T-cell (primary cell): ENCODE measurements at places on chromosomes 16 and 17.
A peak's percentile ranks its signal among the peaks of the same experiment; 100 is the strongest.

DNA sequence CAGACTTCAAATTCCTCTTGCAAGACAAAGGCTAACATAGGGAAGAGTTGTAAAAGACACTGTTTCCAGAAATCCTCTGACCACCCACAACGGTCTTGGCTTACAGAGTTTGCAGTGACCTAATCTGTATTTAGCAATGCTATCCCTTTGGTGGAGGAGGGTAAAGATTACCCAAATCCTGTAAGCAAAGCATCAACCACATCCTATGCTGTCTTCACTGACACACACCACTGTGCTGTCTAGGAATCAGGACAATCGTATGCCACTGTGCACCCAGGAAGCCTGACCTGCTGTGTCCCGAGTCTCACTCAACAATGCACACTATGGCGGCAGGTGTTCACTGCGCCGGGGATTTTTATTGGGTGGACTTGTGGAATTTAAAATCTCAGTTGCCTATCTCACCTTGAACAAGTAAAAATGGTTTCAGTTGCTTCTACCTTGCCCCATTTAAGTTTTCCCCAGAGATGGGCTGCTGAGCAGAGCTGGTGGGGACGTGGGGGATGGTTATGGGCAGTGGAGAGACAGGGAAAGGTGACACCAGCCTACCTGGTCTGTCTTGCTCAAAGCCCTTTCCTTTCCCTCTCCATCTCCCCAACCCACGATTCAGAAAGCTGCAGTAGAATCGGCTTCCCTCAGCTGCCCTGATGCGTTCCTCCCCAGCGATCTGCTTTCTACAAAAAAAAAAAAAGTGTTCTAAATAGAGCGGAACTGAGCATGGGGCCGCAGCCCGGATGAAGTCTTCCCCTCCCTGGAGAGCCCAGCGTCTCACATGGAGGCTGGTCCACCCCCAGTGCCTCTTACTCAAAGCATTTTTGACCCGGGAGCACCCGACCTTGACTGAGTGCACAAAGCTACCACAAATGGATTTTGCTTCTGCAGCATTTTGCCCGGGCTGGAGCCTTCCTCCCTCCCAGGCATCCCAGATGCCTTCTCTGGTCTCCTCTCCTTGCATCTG is 271.5 kb downstream of the SOX9 start:
- DNase-seq = no peak

- no peak for DNase-seq
These were observed 116.2 kb downstream of the CDH11 start for GRCh38 chr16:65005696-65006095.

GRCh38 chr16:21076186-21076883 is 74.3 kb downstream of the DNAH3 start:
- no peak for DNase-seq

DNA sequence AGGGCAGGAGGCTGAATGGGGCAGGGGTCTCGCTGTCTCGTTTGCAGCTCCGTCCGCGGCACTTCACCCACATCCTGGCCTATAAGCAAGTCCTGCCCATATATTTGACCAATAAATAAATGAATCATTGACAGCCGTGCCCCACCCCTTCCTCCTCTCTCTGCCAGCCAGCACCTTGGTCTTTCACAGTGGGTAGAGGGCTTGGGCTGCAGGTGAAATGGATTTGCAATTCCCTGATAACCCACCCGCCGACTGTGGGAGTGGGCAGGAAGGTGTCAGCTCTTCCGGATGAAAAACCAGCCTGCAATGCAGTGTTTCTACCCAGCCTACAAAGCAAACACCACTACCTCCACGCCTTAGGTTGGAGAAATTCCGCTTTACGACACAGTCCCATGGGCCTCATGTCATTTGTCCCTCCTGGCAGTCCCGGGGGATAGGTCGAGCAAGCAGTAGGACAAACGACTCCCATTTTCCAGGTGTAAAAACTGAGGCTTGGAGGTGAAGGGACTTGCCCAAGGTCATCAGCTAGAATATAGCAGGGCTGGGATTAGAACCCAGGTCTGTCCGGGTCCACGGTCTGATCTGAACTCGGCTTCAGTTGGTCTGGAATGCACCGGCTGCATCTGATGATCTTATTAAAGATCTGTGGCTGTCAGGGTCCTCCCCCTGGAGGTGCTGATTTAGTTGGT is 79.0 kb downstream of the ABCC1 start:
- DNase-seq = no peak

GRCh38 chr17:74599023-74599399 is 6.9 kb upstream of the CD300LD start:
- no peak for DNase-seq

- no peak for DNase-seq
These were observed 46.9 kb downstream of the TK2 start for GRCh38 chr16:66503030-66503429.

DNA sequence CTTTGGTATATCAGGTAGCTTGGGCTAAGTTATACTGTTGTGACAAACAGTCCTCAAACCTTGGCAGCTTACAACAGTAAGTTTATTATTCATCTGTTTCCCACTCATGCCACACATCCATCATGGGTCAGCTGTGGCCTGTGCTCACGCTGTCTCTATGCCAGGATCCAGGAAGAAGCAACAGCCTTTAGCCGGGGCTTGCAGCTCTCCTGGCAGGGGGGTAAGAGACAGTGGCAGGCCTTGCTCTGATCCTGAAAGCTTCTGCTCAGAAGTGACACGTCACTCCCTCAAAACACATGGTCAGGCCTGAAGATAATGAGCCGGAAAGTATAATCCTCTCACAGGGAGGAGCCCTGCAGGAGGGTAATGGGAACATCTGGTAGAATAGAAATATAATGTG is 377.6 kb downstream of the CPPED1 start:
- no peak for DNase-seq

DNA sequence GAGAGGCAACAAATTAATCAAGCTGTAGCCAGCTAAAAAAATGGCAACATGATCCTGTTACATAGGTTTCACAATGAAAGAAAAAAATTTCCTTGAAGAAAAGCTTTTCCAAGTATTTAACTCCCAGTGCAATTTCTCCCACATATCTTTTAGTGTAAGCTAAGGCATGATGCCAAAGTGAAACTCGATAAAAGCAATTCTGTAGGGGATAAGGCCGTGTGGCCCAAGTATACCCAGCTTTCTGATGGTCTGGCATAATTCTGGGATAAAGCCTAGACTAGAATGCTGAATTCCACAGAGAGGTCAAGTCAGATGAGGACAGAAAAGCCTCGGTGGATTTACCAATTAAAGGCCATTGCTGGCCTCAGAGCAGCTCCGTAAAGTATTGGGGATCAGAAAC is 36.2 kb downstream of the CTCF start:
- no peak for DNase-seq

GRCh38 chr16:19837331-19837980 is 47.2 kb downstream of the GPRC5B start:
- no peak for DNase-seq

DNA sequence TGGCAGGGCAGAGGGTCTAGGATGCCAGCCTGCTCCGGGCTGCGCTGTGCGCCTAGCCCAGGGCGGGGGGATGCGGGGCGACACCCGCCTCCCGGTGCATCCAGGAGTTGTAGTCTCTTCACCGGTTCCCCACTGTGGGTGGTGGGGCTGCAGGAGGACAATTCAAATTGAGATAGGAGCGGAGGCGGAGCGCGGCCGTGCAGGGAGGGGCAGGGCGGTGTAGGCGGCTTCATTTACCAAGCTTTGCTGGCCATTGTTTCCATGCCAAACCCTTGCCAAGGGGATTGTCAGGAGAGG is 2047.4 kb downstream of the TP53TG3F start:
- no peak for DNase-seq

- DNase-seq = no peak
These were observed 291.1 kb upstream of the IRX3 start for GRCh38 chr16:54577651-54578128.

GRCh38 chr17:28169621-28170349 is 127.3 kb downstream of the NLK start:
- no peak for DNase-seq

DNA sequence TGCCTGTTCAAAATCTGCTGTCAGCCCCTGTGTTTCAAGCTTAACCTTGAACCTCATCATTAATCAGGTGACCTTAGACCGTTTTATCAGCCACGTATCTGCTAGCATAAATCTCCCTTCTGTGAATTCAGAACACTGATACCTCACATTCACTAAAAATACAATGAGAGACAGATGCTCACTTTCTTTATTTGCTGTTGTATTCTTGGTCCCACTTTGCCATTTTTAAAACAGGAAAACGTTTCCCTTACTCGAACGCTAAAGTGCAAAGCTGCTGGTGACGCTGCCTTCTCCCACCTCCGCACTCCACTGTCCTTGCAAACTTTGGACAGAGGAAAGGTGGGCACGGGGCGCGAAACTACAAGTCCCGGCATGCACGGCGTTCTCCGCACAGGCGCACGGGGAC is 220 bp upstream of the ARHGAP44 start:
- DNase-seq = no peak

GRCh38 chr17:60675997-60676396 is 1.7 kb upstream of the BCAS3 start:
- no peak for DNase-seq

DNA sequence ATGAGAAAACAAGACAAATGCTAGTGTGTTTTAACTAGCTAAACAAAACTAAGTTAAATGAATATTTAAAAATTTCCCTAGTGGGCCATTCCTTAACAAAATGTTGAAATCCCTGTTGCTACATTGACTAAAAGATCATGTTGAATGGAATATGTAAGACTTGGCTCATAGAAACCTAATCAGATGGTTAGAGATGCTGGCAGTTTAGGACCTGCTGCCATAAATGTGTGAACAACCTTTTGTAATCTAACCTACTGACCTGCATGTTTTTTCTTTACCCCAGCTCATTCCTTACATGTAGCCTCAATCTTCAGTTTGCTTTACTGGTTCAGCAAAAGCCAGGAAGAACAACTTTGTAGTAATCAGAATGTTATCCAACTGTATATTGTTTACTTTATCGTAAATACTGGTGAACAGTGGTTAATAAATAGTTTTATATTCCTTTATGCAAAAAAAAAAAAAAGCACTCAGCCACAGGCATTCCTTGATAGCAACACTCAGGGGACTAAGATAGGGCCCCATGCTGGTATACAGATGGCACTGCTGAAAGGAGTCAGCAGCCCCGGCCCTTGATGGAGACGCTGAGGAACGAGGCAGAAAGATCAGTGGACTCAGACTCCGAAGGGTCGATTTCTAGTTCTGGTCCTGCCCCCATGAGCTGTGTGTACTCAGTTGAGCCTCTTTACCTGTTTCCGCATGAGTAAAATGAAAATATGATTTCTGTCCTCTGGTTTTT is 78.2 kb downstream of the MARF1 start:
- DNase-seq = no peak

GRCh38 chr16:3254309-3254708 is 2.1 kb downstream of the MEFV start:
- no peak for DNase-seq

DNA sequence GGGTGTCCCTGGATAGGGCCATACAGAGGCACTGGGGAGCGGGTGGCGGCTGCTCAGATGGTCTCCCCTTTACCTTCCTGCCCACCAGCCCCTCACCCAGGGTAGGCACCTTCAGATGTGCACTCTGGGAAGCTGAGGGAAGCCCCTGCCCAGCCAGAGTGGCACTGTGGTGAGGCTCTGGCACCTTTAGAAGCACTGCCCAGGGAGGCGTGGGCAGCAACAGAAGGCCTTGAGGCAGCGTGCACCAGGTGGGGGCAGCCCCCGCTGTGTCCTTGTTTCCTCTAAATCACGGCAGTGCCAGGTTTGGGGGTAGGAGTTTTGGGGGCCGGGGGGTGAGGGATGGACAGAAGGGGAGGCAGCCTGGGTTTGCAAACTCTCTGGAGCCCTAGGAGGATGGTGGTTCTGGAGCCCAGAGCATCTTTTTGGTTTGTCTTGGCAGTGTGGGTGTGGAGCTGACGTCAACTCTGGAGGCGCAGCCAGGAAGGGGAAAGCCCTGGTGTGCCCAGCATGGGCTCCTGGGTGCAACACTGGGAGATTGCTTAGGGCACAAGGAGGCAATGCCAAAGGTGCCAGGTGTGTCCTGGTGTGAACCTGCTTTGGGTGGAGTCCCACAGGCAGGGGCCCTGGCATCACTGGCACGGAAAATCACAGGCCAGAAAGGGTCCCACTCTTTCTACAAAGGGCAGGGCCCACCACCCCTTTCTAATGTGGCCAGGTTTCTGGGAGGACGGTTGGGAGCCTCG is 23.1 kb upstream of the CDC42EP4 start:
- DNase-seq = no peak

DNA sequence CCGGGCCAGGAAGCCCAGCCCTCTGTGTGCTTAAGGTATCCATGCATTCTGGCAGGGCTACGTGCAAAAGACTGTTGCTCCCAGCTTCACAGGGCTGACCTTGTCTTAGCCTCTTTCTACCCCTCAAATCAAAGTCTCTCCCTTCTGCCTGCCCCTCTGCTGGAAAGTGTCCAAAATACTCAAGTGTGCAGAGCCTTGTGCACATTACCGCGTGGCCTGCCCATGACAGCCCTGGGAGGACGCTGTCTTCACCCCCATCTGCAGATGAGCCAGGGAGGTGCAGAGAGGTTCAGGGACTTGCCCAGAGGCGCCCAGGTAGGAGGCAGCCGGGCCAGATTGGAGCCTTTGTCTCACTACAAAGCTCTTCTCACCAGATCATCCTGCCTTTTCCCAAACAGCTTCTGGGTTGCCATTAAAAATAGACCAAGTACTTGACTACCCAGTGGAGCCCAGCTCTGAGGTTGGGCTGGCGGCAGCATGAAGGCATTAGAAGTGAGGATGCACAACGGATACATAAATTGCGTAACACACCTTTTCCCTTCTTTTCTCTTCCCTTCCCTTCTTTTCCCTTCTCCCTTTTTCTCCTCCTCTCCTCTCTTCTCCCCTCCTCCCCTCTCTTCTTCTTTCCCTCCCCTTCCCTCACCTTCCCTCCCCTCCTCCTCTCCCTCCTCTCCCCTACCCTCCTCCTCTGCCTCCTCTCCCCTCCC is 3.5 kb downstream of the CACNG4 start:
- no peak for DNase-seq

DNA sequence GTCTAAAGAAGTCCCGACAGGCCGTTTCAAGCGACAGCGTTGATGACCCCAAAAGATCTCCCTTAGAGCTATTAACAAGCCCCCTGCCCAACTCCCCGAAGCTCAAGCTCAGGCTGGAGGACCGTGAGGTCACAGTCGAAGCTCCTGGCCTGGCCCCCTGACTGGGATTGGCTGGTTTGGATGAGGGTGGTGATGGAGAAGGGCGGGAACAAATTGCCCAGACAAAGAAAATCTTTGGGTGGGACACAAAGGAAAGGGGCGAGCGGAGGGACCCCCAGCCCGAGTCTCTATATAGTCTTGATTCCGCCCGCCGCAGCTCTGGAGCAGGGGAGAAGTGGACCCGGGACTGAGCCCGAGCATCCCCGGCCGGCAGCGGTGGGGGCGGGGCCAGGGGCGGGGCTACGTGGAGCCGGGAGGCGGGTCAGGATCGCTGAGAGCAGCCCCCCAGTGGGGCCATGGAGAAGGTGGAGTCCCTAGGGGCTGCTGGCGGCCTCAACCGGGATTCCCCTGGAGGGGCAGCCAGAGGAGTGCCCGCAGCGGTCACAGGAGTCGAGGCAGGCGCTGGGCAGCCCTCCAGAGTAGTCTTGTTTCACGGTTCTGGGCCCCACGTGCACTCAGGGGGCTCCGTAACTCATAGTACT is 982 bp upstream of the NEURL4 start:
- DNase-seq = peak; percentile 73
